ENCODE measurements at places on chromosomes 13 and 19.
A peak's percentile ranks its signal among the peaks of the same experiment; 100 is the strongest.

DNA sequence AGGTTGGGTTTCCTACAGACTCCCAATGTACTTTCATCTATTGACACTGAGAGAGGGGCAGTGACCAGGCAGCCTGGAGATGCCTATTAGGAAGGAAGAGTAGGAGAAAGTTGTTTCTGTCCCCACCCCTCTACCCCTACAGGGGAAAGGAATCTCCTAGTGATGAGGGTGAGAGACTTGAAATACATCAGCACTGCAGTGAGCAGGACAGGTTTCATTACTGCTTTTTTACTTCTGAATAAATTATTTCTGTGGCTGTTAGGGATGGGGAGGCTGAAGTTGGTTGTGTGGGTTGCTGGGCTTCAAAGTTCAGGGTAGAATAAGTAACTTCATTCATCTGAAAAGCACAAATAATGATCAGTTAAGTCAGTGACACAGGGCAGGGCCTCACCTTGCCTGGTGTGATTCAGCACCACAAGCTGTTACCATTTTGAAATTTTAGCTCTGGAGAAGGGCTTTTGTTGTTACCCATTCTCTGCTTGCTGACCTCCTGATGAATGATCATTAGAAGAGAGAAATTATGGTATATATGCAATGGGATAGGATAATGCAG lies 19.3 kb downstream of the CEACAM1 start:
- DNase-seq: no peak

DNA sequence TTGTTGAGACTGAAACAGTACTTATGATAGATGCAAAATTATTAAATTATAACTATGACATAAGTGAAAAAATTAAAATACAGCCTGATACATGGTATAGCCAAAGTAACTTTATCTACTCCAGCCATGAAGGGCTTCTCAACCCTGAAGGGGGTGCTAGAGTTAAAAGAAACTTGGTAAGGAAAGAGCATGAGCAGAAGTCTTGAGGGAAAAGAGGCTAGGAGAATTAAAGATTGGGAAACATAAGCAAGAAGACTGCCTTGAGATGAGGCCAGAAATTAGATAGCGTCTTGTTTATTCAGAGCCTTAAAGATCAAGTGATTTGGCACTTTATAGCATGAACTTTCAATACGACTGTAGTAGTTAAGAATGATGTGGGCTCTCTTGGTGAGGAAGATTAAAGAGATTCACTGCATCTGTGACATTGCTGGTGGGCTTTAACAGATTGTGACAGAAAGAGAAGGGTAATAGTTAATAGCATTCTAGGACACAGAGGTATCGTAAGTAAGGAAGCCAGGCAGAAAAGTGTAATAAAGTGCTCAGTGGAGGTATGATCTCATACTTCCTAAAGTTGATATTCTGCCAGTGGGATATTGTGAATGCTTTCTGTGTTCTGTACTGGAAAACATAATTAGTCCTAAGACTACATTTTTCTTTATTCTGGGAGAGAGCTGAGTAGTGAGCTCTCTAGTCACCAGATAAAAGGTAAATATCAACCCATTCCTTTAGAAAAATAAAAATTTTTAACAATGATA lies 385.4 kb upstream of the PRR20A start:
- no peak for DNase-seq

GRCh38 chr13:39185326-39185725 lies 147.1 kb downstream of the NHLRC3 start:
- no peak for DNase-seq

- DNase-seq: no peak
Observed at GRCh38 chr13:51271528-51272085, 49.4 kb downstream of the FAM124A start.

DNA sequence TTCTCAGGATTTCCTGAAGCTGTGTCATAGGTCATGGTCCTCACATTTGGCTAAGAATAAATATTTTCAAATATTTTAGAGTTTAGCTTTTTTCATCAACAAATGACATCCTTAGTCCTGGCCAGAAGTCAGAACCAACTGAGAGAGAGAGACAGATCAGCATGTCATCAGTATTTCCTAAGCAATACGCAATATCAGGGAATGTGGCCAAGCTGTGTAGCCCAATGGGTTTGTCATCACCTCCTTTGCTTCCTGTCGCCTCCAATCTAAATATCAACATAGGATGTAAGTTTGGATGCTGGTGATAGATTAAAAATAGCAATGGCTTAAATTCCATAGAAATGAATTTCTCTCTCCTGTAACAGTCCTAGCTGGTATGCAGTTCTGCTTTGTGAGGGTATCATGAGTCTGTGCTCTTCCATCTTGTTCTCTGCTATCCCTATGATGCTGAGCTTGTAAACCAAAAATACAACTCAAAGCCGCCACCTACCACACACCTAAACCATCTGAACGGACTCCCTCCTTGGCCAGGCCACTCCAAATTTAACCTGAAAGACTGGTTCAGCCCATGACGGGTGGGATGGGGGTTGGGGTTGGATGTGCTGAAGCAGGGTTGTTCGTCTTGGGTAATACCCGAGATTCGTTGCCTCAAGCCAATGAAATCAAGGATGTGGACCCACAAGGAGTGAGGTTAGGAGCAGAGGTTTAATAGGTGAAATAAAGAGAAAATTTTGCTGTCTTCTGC lies 10.0 kb upstream of the IGSF23 start:
- no peak for DNase-seq

DNA sequence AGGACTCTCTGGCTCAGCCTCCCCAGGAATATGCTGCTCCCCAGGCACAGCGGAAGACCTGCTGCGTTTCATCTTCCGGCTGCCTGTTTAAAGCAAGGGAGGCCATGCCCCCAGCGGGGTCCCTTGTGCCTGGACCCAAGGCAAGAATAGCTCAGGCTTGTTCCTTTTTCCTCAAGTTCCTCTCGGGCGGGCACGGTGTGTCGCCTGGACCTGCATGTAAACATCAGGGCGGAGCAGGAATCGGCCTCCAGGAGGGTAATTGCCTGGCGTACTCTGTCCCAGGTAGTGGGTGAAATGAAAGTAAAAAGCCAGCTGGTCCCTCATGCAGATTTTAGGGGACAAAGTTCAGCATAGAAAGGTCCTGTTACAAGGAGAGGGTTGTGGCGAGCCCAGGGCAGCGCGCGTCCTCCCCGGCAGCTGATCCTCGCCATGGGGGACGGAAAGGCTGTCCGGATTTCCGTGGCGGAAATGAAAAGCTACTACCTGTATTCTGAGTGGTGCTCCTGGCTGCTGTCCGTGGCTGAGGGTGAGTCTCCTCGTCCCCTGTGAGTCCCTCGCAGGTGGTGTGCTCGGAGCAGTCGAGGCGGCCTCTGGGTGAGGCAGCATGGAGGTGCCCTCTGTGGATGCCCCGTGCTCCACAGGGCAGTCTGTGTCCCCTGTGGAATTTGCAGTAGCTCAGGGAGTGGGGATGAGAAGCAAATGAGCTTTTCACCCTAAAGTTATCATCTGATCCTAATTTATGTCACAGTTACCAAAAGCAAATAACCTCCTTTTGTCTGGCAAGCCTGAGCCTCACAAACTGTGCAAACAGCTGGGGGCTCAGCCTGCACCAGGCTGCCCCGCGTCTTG lies 16.2 kb downstream of the MCF2L start:
- DNase-seq: no peak

DNA sequence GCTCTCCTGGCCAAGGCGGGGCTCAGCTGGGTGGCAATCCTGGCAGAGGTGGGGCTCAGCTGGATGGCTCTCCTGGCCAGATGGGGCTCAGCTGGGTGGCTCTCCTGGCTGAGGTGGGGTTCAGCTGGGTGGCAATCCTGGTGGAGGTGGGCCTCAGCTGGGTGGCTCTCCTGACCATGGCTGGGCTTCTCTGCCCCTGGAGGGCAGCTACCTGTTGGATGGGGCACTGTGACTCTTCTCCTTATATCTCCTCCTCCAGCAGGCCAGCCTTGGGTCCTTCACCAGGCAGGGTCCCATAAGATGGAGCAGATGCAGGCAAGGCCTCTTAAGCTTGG lies 16.7 kb downstream of the ZFR2 start:
- DNase-seq: no peak

- no peak for DNase-seq
Observed at GRCh38 chr13:92768602-92769001, 458.0 kb upstream of the GPC6 start.

GRCh38 chr13:20118268-20119140 lies 42.3 kb downstream of the GJA3 start:
- DNase-seq: peak; percentile 90

DNA sequence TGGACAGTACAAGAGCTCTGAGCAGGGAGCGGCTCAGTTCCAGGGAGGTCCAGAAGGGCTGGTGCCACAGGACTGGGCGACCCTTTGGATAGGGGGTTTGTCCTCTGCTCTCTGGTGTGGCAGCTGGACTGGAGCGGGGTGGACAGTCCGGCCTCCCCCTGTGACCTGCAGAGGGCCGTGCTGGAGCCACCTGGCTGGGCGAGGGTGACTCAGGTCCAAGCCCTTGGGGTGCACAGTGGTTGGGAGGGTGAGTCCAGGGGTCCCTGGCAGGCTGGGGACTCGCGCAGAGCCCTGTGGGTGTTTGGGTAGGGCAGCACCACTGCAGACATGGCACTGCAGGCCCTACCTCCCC lies 7.2 kb downstream of the SSBP4 start:
- no peak for DNase-seq

DNA sequence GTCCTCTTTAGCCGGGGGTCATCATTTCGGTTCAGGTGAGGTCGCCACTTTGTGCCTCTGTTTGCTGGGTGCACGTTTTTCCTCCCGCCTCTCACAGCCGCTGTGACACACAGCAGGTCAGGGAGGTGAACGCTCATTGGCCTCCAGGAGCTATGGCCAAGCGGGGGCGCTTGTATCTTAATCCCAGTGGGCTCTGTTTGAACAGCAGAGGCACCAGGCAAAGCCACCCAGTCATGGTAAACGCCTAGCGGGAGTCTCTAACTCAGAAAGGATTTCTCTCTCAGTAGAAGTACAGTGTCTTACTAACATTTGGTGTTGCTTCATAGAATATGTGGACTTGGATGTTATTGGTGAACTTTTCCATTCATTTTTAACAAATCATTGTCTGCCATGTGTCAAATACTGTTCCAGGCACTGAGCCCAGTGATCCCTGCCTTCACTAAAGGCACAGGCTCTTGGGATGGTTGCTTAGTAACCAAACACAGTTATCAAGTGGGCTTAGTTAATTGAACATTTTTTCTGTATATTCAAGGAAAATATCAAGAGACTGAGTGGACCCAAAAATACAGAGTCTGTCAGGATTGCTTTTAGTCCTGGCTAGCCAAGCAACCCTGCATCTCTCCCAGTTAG lies 186.7 kb downstream of the STK24 start:
- DNase-seq: no peak

GRCh38 chr19:29569038-29569911 lies 36.8 kb upstream of the POP4 start:
- peak; percentile 56 for DNase-seq

DNA sequence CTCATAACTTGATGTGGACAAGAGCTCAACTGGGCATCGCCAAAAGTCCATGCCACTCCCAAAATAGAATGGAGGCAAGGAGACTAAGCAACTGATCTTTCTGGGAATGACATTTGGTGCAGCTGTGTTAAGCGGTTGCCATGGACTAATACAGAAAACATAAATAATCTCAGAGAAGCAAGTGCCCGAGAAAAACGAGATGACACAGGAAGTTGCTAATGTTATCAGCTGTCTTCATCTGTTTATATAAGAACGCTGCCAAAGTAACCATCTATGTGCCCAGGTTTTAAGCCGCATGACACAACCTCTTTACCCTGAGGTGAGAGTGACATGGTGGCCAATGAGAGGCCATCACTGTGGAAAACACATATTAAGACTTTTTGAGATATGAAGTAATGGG lies 54.9 kb upstream of the SACS start:
- no peak for DNase-seq

- DNase-seq: no peak
Observed at GRCh38 chr13:60514891-60515290, 117.9 kb downstream of the TDRD3 start.

DNA sequence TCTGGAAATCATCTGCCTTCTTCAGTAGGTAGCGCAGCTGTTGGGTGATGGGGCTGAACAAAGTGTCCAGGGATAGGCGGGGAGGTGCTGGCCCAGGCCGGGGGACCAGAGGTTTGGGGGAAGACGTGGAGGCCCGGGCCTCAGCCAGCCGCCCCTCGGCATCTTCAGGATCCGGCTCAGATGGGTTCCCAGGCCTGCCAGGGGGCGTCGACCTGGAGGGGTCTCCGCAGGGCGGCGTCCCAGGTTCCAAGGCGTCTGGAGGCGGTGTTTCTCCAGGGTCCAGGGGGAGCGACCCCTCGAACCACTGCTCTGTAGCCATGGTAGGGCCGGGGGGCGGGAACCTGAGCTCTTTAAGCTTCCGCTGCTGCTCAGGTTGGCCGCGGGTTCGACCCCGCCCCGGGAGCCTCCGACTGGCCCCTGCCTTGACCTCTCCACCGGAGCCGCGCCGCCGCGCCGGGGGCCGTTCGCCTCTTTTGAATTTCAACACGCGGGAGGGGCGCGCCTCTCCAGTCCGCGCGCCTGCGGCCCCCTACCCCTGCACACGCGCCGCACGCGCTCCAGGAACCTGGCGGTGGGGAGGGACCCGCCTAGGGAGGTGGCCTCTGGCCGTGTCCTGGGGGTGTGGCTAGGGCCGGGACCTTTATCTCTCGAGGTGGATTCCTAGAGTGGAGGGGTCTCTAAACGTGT lies at the start of gene C19orf67:
Gene C19orf67 (minus strand): TSS at position 475 of the 687 bp plus-strand sequence. CDS start 156 bp downstream, at position 319.
- no peak for DNase-seq

- DNase-seq: no peak
Observed at GRCh38 chr19:41882568-41883462, at the start of gene ARHGEF1. TSS of gene ARHGEF1 (plus strand) at chr19:41883184. CDS start at chr19:41888083, 4,899 bp downstream.

DNA sequence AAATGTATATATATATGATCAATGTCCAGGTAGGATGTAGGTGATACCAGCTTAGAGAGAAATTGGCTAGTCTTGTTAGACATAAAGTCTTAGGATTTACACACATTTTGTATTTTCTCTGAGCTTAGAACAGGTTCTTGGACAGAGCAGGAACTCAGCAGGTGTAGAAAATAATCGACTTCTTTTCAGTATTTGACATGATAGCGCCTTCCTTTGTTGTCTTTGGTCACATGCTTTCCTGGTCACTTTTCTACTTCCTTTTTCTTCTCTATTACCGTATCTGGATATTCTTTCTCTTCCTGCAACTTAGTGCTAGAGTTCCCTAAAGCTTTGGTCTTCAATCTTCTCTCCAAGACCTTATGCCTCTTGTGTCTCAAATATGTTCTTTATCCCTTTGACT lies 107.4 kb downstream of the LRCH1 start:
- no peak for DNase-seq

DNA sequence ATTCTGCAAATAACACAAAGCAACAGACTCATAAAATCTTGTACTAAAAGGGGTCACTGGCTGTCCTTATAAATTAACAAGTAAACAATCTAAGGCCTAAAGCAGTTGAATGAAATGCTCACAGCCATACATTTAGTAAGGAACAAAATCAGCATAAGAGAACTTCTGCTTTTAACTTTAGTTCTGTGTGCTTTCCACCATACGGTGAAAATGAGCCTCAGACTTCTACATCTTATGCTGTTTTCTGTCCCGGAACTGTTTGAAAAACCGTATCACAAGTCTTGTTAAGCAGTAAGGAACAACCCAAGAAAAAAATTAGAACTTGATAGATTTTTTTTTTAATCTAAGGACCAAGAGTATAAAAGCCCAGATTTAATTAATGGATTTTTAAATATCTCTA lies 549.1 kb upstream of the MIR17HG start:
- no peak for DNase-seq
